SHP77 (cell line): ENCODE measurements at places on chromosomes 2 and 18.

- DNase-seq: no peak
These were observed 138.7 kb upstream of the RBMS1 start for GRCh38 chr2:160632084-160632975.

- DNase-seq: no peak
These were observed 13.3 kb downstream of the CHRNA1 start for GRCh38 chr2:174750923-174751441.

- no peak for DNase-seq
These were observed 34.3 kb upstream of the TXNDC2 start for GRCh38 chr18:9851511-9851910.

GRCh38 chr2:170408461-170409163 lies 230.7 kb downstream of the MYO3B start:
- DNase-seq: no peak

GRCh38 chr18:8785855-8786482 lies 80.6 kb downstream of the MTCL1 start:
- no peak for DNase-seq

DNA sequence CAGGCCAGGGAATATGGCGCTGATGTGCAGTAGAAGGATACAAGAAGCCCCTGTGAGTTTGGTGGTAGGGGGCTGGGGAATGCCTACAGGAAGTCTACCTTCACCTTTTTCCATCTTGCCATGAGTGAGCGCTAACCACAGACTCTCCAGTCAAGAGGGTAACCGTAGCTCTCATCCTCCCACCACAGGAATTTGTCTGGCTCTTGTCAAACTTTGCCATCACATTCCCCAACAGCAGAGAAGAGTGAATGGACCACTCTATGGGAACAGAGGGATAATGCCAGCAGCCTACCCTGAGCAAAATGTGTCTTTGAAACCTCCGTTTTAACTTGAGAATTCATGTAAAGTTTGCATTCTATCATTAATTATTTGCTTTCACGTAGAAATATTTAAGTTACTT lies 168.3 kb downstream of the NRP2 start:
- no peak for DNase-seq

- DNase-seq: no peak
These were observed 56.1 kb downstream of the RPL37A start for GRCh38 chr2:216554755-216555154.

- no peak for DNase-seq
These were observed 62.7 kb upstream of the GALNT5 start for GRCh38 chr2:157194844-157195243.

DNA sequence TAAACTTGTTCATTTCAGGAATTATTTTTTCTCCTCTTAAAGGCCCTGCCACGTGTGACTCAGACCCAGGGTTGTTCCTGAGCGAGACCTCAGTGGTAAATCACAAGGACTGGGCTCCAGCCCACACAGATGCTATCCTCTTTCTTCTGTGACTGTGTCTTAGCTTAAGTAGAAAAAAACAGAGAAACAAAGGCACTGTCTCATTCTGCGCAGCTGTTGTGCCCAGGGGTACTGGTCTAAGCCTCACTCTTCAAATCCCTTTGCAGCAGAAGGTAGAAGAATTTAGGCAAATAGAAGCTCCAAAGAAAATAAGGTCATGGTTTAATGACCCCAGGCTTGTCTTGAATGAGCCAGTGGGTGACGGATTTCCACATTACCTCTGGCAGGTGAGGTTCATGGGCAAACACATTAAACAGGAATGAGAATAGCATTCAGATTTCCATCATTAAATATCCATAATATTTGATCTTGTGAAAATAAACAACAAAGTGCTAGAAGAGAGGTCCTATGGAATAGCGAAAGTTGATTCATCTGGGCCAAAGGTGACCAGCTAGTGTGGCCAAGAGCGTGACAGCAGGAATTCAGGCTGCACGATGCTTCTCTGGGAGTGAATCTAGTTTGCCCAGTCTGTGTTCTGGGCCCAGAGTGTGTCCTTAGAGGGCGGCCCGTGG lies 63.3 kb downstream of the LIPG start:
- no peak for DNase-seq

DNA sequence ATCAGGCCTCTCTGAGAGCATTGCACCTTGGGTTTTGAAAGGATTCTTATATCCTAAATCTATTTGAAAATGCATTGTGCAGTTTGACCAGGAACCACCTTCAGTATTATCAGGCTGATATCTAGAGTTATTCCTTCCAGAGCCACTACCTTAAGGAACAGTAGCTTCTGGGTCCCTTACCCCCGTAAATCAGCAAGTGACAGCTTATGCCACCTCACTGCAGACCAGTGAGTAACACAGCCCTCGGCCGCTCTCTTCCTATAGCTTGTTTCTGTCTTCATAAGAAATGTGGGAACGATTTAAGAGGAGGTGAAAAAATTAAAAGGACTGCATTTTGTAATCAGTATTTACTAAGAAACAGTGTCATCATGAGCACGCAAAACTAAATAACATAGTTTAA lies 584.2 kb downstream of the GALR1 start:
- no peak for DNase-seq

GRCh38 chr2:101679801-101680487 lies 17.6 kb upstream of the MAP4K4 start:
- no peak for DNase-seq

DNA sequence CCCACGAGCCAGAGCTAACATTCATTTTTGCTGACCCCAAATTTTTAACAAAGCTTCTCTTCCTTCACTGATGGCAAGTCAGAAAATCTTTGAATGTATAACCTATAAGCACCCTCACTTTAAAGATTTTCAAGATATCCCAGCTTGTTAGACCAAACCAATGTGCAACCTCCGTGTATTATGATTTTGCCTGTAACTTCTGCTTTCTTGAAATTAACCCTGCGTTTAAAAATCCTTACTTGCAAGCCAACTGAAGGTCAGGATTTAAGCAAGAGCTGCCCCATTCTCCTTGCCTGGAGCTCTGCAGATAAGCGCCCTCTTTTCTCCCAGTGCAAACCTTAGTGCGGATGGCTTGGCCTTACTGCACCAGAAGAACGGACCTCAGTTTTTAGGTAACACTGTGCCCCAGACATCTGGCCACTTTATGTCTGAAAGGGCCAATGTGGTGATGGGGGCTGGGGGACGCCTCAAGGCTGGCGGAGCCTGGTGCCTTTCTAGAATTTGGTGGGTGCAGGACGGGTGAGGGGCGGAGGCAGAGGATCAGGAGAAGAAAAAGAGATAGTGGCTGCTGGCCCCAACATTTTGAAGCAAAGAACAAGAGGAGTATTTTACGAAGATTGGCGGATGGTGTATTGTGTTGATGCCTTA lies 805 bp upstream of the TNFRSF11A start:
- no peak for DNase-seq

DNA sequence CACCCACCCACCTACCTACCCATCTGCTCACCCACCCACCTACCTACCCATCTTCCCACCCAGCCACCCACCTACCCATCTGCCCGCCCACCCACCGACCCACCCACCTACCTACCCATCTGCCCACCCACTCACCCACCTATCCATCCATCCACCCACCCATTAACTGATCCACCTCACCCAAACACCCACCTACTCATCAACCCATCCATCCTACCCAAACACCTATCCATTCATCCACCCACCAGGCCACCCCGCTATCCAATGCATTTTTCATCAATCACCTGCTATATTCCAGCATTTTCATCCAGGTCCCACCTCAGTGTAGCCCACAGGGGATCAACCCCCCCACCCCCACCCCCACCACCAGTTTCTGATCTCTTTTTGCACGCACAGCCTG lies 121.8 kb downstream of the GLI2 start:
- DNase-seq: no peak

- DNase-seq: no peak
These were observed 56.2 kb downstream of the CAVIN2 start for GRCh38 chr2:191790737-191791136.

GRCh38 chr2:233468741-233469110 lies 97.9 kb downstream of the USP40 start:
- DNase-seq: no peak

GRCh38 chr18:8668381-8668780 lies 37.0 kb upstream of the MTCL1 start:
- DNase-seq: no peak

DNA sequence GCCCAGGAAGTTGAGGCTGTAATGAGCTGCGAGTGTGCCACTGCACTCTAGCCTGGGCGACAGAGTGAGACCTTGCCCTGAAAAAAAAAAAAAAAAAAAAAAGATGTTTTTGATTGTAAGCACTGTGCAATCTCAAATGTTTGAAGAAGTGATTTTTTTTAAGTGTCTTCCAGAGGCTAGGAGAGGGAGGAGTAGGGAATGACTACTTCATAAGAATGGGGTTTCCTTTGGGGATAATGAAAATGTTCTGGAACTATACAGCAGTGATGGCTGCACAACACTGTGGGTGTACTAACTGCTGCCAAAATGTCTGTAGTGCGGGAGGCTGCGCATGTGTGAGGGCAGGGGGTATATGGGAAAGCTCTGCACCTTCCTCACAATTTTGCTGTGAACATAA lies 83.7 kb downstream of the MCFD2 start:
- no peak for DNase-seq

GRCh38 chr2:70923378-70924015 lies 12.2 kb upstream of the ATP6V1B1 start:
- peak; percentile 3 for DNase-seq

DNA sequence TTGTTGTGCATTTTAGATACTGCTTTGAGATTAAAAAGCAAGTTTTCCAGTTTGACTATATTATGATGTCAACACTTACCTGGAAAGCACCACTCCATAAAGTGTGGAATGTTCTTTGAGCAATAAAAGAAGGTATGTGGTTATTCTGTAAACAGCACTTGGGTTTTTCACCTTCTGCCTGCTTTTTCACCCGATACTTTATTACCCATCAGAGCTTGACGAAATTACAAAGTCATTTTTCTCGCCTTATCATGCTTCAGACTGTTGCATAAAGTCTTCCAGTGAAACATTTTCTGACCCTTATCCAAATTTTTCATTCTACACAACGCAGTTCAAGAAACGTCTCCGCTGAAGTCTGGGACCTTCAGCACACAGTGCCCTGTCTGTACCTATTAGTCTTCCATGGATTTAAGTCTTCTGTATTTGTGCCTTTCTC lies 25.2 kb downstream of the CAB39 start:
- no peak for DNase-seq

DNA sequence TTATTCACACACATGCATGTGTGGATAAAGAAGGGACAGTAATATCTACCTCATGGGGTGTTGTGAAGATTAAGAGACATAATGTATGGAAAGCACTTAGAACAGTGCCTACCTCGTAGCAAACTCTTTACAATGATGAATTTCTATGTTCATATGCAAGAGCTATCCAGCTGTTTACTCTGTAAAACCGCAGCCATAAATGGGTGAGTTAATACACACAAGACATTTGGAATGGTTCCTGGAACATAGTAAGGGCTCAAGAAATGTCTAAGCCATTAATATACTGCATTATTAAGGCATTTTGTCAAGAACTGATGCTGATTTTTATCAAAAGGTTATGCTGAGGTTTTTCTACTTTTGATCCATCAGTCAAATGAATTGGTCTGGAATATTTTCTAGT lies 1076.2 kb downstream of the TSN start:
- DNase-seq: peak; percentile 10

DNA sequence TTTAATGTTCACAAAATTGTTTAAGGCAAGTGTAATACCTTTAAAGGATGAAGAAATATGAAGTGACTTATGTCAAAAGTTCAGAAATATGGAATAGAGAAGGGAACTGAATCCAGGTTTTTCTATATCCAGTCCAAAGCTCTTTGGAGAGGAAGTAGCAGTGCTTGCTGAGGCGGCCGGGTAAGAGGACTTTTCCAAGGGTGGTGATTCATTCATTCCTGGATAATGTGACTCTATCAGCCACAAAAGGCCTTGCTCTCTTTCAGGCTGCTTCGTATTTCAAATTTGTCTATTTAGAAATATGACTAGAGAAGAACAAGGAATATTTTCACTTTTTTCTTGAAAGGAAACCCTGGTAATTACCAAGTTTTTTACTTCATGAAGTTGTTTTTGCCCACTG lies 830.1 kb upstream of the ZEB2 start:
- DNase-seq: no peak

- no peak for DNase-seq
These were observed 10.4 kb upstream of the SFTPB start for GRCh38 chr2:85678377-85678776.

DNA sequence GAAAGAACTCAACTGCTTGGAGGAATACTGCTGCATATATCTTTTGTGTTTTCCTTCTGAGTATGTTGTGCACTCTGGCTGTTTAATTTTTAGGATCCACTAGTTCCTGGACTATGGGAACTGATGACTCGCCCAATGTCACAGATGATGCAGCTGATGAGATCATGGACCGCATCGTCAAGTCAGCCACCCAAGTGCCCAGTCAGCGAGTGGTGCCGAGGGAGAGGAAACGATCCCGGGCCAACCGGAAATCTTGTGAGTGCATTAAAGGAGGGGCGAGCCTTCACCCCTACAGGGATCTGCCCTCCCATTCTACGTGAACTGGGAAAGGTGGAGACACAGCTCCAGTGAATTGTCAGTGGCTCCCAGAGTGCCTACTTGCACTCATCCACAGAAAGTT lies 59.6 kb downstream of the TPGS2 start:
- DNase-seq: no peak

- DNase-seq: no peak
These were observed 95.4 kb upstream of the BCL2L11 start for GRCh38 chr2:111025288-111025687.

DNA sequence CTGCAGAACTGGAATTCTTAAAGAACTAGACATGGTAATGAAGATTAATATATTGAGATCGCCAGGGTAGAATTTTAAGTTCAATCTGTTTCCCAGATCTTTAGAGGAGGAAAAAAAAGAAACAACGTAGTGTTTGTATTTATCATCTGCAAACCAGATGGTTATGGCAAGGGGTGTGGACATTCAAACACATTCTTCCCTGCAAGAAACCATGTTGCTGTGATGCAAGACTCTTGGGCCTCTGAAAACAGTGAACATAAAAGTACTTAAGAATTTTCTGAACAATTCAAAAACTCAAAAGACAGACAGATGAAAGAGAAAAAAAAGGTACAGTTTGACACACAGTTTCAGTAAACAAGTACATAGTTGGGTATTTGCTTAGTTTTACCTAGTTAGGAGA lies 35.6 kb downstream of the COL5A2 start:
- DNase-seq: no peak

- DNase-seq: no peak
These were observed 737.8 kb upstream of the HS6ST1 start for GRCh38 chr2:129056309-129056958.
